ENCODE measurements at places on chromosomes 5 and 9. TPM values are rescaled to one million over a fixed set of nuclear protein-coding genes. Genes with fewer than 3 reads are reported as not detected.

DNA sequence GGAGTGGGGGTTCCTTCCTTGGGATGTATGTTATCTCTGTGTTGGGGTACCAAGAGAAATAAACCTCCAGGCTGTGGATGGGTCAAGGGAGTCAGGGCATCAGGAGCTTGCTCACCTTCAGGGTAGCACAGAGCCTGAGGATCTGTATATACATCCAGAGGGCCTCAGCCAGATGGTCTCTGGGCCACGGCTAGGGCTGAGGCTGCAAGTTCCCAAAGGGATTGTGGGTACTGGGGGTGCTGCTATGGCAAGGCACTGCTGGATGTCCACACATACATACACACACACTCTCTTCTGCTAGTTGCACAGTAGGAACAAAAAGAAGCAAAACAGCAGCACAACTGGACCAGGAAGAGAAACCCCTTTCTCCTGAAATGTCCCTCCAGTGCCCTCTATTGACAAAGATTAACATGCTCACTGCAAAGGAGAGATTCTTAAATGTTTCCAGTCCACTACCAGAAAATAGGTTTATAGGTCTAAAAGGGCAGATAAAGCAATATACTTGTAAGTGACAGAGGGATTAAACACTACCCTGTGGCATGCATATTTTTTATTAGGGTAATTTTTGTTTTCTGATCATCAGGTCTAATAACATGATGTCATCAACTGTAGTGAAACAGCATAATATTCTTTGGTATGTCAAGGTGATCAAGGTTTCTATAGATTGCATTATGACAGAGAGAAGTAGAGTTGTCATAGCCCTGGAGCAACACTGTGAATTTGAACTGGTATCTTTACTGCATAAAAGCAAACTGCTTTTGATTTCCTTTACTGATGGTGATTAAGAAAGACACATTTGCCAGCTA, 56.3 kb upstream of the KCNN2 start:
- no peak for DNase-seq

The ANXA1 gene
- 383 TPM for total RNA-seq

The THBS4 gene
- 0.29 TPM for total RNA-seq

DNA sequence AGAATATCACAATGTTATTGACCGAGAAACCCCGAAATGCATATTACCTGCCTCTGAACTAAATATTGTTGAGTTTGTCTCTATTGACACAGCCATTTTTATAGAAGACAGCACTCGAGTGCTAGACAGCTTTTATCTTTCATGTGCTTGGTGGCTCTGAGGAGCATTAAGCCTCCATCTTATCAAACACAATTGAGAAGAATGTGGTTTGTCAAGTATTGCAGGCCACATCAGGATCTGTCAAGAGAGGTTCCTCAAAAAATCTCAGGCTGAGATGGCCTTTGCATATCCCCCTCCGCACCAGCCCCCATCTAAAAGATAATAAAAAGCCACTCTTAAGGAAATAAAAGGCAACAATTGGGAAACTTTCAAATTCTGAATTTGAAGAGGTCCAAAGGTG, 284.8 kb downstream of the DENND1A start:
- no peak for DNase-seq

- peak; percentile 89 for DNase-seq
Observed at GRCh38 chr5:80246995-80247729, 8.7 kb downstream of the SERINC5 start.

DNA sequence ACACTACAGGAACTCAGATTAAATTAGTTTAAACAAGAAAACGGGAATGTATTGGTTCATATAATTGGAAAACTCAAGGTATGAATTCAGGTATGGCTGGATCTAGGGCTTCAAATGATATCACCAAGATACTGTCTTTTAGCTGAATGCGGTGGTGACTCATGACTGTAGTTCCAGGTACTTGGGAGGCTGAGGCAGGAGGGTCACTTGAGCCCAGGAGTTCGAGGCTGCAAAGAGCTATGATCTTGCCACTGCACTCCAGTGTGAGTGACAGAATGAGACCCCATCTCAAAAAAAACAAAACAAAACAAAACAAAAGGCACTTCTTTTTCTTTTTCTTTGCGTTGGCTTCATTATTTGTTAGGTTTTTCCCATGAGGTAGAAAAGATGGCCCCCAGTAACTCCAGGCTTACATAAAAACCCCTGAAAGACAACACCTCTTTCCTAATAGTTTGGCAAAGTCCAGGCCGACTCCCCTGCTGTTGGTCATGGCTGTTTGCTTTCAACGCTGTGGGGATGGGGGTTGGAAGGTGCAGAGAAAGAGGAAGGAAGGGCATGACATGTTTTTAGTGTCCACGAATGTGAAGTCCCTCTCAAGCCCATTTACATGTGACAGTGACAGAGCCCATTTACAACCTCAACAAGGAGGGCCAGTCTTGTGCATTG, 39.8 kb upstream of the CRB2 start:
- no peak for DNase-seq

The TAL2 gene
- total RNA-seq, result not detected

DNA sequence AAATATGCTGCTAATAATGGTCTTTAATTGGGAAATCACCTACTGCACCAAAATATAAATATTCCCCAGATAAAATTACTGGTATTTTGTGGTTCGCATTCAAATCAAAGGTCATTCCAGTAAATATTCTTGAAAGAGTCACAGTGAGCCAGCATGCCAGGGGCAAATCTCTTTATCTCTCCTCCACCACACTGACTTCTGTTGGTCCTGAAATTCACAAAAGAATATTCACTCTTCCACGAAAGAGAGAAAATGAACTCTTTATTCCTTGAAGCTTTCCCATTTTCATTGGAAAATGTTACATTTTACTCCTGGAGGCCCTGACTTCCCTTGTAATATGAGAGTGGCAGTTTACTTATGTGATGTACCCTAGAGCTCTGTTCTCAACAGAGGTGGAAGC, 39.7 kb downstream of the ZNF366 start:
- DNase-seq, result no peak

GRCh38 chr5:83927140-83927733, 206.6 kb upstream of the HAPLN1 start:
- DNase-seq, result no peak

DNA sequence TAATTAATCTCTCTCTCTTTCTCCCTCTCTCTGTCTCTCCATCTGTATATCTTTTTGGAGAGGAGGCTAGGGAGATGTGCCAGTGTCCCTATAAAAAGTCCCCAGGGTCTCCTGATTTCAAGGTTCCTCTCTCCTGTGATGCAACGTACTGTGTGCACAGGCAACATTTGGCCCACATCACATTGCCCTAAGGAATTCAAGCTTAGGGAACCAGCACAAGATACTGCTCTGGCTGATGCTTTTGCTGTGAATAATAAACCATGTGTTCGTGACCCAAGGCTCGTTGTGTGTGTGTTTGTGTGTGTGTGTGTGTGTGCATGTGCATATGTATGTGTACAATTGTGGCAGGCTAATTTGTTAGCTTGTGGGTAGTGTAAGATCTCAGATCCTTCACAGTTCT, 9.7 kb downstream of the SPATA9 start:
- DNase-seq, result no peak

The SPINK6 gene
- total RNA-seq, result not detected

DNA sequence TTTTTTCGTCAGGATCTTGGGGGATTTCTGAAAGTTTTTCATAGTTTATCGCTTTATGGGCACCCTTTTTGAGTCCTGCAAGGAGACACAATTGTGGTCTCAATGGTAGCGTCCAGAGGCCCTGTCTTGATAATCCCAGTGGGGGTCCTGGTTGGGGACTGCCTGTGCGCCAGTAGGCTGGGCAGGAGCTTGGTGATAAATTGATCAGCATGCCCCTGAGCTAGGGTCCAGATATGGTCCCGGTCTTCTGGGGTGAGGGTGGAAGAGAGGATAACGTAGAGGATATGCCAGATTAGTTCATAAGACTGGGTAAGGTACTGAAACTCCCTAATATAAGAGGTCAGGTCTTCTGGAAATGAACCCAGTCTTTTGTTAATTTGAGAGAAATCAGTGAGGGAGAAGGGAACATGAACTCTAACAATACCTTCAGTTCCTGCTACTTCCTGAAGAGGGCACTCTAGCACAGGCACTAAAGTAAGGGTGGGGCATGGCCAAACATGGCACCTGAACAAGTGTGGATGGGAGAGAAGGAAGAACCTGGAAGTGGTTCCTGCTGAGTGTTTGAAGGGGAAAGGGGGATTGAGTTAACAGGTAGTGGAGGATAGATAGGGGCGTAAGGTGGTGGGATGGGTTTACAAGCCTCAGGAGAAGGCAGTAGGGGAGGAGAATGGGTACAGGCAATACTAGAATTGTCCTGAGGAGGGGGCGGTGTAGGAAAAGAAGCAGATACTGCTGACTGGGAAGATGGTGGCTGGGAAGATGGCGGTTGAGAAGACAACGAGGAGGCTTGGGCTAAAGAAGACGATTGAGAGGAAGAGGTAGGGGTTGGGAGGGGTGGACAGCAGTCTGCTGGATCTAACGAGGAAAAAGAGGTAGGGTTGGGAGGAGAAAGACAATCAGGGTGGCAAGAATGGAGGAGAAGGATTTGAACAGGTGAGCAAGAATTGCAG, 33.8 kb upstream of the ANXA2R start:
- DNase-seq, result no peak

The LRRTM2 gene
- total RNA-seq, result under 0.01 TPM

The MELK gene
- total RNA-seq, result 87.8 TPM

The IL13 gene
- total RNA-seq, result not detected

- DNase-seq, result no peak
Observed at GRCh38 chr5:178538741-178539229, 51.4 kb downstream of the COL23A1 start.

The CYLC2 gene
- not detected for total RNA-seq

DNA sequence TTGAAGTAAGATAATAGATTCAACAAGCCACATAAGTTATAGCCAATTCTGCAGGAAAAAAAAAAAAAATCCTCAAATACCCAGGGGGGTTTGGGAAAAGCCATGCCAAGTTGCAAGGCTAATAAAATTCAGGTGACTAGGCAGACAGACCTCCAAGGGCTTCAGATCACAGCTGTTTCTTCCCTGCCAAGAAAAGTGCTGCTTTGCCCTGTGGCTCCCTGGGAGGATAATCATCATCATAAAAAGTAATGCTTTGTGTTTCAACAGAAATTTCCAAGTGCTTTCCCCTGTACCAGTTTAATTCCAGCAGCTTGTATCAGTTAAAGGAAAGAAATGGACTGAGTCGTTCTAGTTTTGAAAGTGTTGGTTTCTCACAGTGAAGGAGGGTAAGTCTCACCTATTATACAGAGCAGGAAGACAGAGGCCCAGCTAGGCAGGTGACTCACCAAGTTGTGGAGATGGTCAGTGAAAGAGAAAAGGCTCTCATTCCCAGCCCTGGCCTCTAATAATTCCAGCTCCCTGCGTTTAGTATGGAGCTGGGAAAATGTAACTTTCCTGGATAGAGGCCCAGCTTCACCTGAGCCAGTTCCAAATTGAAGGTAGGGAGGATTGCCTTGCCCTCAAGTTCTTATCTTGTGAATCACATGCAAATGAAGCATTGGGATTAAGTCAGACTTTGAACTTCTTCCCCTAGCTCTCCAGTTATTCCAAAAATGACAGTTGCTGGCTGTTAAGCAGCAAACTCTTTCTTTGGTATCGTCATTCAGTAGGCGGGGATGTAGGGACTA, 263.4 kb downstream of the GRIA1 start:
- DNase-seq, result no peak

- no peak for DNase-seq
Observed at GRCh38 chr9:5354184-5354583, 14.5 kb upstream of the RLN1 start.

GRCh38 chr5:21209409-21209808, 1221.4 kb upstream of the CDH18 start:
- no peak for DNase-seq

- DNase-seq, result no peak
Observed at GRCh38 chr5:89281211-89281610, 398.2 kb upstream of the MEF2C start.

DNA sequence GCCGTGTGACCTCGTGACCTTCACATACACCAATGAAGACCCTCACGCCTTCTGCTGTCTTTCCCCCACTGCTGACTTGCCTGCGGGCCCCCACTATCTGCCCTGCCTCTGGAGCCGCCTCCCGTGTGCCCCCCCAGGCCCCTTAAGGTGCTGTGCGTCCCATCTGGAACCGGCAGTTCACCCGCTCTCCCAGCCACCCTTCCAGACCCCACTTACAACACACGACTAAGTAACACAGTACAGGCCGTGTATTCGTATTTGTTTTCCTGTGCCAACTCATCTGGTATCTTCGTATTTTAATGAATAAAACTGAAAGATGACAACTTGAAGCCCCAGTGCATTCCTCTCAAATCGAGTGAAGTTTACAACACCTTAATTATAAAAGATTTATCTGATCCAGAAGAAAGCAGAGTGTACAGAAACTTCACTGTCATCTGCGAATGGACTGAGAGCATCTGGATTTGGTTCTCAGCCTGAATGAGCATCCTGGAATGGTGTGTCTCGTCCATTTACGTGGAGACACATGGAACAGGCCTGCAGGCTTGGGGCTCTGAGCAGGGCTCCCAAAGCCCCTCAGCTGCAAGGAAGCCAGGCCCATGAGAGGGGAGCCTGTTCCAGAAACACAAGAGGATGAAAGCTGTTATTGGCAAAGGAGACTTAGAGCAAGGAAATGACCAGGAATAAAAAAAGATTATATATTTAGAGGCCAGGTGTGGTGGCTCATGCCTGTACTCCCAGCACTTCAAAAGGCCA, 21.9 kb upstream of the TERT start:
- DNase-seq, result no peak

- DNase-seq, result no peak
Observed at GRCh38 chr5:61734966-61735365, 402.9 kb downstream of the ZSWIM6 start.

DNA sequence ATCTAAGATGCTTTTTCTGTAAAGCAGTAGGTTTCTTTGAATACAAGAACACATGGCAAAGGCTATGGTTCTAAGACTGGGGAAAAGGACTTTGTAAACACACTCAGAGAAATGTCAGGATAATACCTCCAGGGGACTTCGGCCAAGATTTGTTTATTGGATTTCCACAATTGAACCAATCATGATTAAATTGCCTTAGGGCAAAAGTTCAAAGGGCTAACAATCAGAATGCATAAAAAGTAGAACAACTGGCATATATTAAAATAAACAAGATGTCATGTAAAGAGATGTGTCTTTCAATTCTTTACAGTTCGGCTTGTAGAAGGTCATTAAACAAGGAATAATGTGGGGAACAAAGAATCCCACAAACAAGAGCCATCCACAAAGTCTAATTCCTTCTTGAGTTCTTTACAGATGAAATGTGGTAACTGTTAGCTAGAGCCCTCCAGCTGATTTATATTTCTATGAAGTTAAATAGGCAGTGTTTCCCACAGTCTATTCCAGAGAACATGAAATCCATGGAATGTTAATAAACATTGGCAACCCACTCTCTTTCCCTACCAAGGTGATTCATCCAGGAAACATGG, 565.5 kb downstream of the ZNF608 start:
- no peak for DNase-seq

GRCh38 chr5:169702693-169703481, 65.8 kb downstream of the DOCK2 start:
- DNase-seq, result no peak
